Neural progenitor cell (in vitro differentiated cells): ENCODE measurements at places on chromosomes 5 and 9. TPM values are rescaled to one million over a fixed set of nuclear protein-coding genes. Genes with fewer than 3 reads are reported as not detected.
A peak's percentile ranks its signal among the peaks of the same experiment; 100 is the strongest.

DNA sequence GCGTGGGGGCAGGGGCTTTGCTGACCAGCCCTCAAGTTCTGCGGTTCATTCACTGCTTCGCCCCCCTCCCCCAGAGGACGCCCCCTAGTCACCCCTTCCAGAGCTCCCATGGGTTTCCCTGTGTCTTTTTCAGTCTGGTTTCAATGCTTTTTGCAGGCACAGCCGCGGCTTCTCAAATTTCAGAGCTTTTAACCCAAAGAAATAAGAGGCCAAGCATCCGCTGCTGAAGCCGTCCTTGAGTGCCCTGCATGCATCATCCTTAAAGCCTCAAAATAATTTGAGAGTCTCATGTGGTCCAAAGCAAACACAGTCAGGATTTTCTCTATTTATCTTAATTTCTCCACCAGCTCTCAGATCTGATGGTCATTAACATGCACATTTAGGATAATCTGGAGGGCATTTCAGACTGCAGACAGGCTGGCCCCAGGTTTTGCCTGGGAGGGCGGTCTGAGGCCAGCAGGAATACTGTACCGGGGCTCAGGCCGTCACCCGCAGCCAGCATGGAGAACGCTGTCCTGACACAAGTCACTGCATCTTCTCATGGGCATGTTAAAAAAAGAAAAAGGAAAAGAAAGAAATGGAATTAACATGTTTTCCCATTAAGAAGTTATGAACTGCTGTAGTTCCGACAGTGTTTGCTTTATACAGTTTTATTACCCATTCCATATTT lies 420.8 kb upstream of the IRX4 start:
- peak; percentile 56 for DNase-seq

DNA sequence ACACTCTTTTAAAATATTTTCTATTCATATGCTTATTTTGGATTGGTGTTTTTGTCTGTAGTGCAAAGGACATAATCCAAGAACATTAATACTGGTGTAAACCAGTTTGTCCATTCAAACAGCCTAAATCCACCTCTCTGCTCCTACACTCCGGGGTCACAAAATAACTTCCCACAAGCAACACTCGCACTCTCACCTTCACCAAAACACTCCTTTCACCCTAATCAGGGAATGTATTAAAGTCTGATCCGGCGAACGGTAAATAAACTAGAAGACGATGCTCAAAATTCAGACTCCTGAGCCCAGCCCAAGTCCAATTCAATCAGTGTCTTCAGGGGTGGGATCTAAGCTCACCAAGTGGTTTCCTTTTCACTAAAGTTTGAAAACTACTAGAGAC lies 649 bp downstream of the AP3B1 start:
- DNase-seq: peak; percentile 19

- no peak for DNase-seq
Observed at GRCh38 chr9:94210616-94211603, 48.2 kb upstream of the ZNF169 start.

DNA sequence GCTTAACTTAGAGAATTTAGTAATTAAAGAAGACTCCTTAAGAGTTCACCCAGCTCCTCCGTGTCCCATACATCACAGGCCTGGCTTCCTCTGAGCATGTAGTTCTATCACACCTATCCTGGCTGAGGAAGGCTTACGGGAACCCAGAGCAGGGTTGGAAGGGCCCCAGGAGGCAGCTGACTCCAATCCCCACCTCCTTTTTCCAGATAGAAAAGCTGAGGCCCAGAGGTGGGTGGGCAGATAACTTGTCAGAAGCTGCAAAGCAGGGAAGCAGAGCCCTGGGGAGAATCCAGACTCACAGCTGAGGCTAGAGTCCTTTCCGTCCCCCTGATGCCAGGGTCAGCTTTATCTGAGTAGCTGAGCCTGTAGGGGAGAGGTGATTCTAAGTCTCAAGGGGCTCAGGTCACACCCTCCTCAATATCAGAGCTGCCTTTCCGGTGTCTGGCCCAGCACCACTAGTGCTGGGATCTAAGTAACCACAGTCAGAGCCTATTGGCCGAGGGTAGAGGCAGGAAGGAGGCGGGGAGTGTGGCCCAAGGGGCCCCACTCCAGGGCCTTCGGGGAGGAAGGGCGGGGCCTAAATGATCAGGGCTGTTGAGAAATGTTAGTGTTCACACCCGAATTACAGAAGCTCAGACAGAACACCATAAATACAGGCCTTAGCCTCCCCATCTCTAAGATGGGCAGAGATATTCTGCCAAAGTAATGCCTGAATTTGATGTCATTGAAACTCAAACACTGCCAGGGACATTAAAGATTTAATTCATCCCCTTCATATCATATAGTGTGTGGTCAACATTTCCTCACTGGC lies 9.9 kb downstream of the CCDC69 start:
- DNase-seq: no peak

- DNase-seq: no peak
Observed at GRCh38 chr5:57082441-57083067, 91.3 kb upstream of the GPBP1 start.

DNA sequence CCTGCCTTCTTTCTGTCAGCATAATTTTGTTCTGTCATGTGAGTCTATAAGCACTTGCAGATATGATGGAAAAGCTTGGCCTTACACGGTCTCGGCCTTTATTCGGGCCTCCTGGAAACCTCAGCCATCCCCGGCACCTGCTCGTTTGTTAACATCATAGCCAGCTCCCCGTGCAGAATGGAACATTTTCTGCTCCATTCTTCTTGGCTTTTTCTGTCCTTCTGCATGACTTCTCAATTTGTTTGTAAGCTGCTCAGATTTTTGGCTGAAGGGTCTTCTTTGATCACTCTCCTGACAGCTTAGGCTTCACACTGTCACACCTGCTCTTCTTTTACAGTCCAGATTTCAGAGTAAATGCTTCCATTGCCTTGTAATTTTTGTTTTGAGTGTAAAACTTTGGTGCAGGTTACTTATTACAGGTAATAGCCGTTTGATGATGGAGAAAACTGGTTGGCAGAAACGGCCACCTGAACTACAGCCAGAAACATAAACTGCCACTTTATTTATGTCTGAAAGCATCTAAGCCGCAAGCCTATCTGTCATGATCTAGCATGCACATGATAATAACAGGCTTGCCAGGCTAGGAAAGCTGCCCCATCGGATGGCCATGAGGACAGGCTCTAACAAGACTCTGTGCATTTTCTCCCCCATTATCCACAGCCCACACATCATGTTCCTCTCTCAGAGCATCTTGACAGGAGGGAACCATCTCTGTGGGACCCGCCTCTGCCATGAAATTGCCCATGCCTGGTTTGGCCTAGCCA lies 197.0 kb downstream of the AOPEP start:
- DNase-seq: peak; percentile 71

DNA sequence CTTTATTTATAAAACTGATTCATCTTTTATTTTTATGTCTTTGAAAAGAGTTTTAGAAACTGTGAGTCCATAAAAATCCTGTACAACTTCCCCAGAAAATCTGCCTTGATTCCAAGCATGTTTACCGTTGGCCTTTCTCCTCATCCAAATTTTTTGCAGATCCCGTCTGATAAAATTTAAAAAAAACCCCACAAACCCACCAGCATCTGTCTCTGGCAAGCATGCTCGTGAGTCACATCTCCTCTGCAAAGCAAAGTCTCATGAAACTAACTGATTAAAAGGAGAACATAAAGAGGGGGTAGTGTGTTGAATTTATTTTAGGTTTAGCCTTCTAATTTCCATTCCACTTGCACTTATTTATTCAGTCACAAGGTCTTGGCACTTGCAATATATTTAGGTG lies 109.4 kb downstream of the MAT2B start:
- DNase-seq: no peak

DNA sequence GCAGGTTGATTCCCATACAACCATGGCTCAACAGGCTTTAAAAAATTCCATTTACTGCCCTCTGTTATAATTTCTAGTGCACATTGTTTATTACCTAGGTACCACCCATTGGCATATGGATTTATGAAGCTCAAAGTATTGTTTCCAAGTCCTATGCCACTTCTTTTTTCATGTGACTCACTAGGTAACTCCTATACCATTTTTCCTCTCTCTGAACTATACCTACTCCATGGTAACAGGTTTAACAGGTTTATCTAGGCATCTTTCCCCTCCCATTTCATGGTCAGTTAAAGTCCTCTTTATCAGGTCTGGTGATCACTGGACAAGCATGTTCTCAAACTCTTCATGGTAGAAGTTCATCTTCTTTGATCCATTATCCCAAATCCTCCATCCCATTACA lies 49.6 kb upstream of the ABCA1 start:
- DNase-seq: no peak

- DNase-seq: no peak
Observed at GRCh38 chr5:20300110-20300509, 312.1 kb upstream of the CDH18 start.

Gene SPATA31A3
- total RNA-seq: not detected in 2 replicates

Gene LIFR
- 2.2 TPM in 2 replicates for total RNA-seq

Gene PLPP6
- total RNA-seq: 10.5 and 11.1 TPM in 2 replicates

Gene LHX2
- total RNA-seq: 36.3 and 59.5 TPM in 2 replicates

Gene CYLC2
- not detected in 2 replicates for total RNA-seq
